ENCODE measurements at places on chromosomes 6 and 20. TPM values are rescaled to one million over a fixed set of nuclear protein-coding genes. Genes with fewer than 3 reads are reported as not detected.

DNA sequence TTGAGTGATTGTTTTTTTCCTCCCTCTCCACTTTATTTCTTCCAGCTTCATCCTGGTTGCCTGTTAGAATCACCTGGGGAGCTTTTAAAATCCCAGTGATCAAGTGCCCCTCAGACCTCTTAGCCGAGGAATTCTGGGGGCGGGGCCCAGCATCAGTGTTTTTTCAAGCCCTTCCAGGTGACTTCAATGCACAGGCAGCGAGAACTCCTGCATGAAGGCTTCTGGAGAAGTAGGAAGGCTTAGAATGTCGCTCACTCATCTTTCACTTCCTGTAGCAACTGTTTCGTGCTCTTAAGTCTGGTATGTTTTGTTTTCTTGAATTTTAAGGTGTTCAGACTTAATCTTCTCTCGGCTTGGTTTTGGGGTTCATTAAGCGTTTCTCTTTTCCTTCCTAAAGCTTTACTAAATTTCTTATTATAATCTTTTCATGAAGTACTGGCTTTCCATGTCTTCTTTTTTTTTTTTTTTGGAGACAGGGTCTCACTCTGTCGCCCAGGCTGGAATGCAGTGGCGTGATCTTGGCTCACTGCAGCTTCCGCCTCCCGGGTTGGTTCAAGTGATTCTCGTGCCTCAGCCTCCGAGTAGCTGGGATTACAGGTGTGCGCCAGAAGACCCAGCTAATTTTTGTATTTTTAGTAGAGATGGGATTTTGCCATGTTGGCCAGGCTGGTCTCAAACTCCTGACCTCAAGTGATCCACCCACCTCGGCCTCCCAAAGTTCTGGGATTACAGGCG, 30.9 kb upstream of the TULP1 start:
- H3K4me1 ChIP-seq = 0 out of 2 replicates have a peak, but pooled peaks cover 4% of the 10 kb centered on the region
- no peak overlapping the region for H3K27ac ChIP-seq
- DNase-seq = no peak
- no peak overlapping the region for H3K4me3 ChIP-seq
- no peaks in the 10 kb centered on the region for H3K36me3 ChIP-seq

- H3K27me3 ChIP-seq = no peaks in the 10 kb centered on the region
- no peak for DNase-seq
- H3K36me3 ChIP-seq = no peaks in the 10 kb centered on the region
- no peaks in the 10 kb centered on the region for H3K4me1 ChIP-seq
- H3K4me3 ChIP-seq = no peak overlapping the region
Observed at GRCh38 chr6:103723438-103724322, 1136.0 kb downstream of the HACE1 start.

DNA sequence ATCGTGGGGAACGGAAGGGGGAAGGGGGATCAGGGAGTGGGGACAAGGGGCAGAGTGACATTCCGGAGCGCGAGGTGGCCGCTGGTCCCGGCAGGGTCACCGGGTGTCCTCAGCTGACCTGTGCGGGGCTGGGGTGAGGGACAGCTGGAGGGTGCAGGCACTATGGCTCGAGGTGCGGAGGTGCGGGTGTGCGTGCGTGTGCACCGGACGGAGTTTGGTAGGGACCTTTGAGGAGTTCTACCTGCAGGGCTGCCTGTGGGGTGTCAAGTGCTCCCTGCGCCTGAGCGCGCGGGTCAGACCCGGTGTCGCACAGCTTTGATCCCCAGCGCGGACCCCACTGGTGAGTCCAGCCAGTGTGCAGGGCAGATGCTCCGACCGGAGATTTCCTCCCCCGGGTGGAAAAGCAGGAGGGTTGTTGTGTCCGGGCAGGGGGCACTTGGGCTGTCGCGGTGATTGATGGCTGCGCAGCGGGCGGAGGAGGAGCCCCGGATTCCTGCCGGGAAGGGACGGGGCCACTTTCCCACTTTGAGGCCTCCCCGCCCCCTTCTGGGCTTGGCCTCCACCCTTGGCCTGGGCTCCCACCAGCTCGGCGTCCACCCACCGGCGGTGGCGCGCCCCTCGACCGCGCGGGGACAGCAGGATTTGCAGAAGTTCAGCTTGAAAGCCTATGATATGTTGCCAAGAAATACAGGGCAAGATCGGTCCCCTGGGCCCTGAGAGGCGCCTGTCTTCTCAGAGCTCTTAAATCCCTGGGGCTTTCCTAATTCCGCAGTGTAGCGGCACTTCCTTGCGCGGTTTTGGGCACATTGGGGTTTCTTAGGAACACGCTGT, 658 bp downstream of the RIN2 start:
- H3K27ac ChIP-seq = peak overlapping the region; percentile 99
- peaks cover 40% of the 10 kb centered on the region for H3K4me1 ChIP-seq
- no peaks in the 10 kb centered on the region for H3K36me3 ChIP-seq
- H3K4me3 ChIP-seq = peak overlapping the region; percentile 82

DNA sequence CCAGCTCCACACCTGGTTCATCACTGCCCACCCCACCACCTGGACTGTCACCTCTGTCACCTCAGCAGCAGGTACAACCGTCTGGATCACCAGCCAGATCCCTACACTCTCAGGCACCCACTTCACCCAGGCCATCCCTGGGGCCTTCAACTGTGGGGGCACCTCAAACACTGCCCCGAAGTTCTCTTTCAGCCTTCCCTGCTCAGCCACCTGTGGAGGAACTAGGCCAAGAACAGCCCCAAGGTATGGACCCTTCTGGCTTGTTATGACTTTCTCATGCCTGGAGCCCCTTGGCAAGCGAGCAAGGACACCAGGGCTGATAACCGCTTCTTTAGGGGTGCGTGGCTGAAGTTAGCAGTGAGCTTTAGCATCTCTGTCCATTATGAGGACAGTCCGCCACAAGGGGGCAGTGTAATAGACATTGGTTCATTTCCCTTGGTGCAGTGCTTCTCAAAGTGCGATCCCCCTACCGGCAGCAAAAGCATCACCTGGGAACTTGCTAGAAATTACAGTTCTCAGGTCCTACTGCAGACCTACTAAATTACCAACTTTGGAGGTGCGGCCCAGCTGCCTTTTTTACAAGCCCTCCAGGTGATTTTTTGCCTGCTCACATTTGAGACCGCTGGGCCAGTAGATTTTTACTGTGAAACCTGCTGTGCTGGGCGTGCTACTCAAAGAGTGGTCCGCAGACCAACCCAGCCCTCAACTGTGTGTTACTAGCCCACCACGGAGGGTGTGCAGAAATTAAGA, 32.5 kb downstream of the PNPLA1 start:
- H3K4me3 ChIP-seq = no peak overlapping the region
- no peaks in the 10 kb centered on the region for H3K27me3 ChIP-seq
- peaks cover 9% of the 10 kb centered on the region for H3K4me1 ChIP-seq

DNA sequence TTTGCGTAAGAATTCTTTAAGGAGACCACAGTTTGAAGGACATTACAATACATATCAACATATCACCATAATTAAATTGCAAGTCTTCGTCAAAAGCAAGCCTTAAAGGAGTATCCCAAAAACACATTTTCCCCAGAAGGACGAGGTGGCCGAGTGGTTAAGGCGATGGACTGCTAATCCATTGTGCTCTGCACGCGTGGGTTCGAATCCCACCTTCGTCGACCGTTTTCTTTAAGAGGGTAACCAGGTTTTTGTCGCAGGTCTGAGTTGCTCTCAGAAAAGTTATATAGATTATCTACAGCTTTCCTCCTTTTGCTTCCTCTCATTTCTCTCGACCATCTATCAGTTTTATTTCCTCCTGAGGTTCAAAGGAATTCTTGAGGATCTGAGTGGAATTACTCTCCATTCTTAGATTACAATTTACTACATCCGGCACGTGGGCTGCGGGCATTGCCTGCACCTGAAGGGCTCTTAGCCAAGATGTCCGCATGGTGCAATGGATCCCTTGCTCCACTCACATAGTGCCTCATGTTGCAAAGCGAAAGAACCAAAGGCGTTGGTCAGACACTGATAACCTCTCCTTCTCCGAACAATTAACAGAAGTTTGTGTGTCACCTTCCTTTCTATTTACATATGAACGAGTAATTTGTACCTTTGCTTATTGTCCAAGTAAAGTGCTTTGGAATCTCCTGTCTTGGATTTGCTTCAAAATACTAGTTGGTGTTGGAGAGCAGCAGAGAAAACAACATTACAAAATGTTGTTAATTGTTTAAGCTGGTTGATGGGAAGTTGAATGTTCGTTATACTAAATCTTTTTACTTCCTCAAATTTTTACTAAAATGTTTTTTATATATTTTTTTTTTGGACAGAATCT, 14.0 kb downstream of the POM121L2 start:
- peak overlapping the region; percentile 84 for H3K4me3 ChIP-seq
- peaks cover 23% of the 10 kb centered on the region for H3K4me1 ChIP-seq
- no peaks in the 10 kb centered on the region for H3K27me3 ChIP-seq
- no peaks in the 10 kb centered on the region for H3K36me3 ChIP-seq
- DNase-seq = peak; percentile 62

Gene EEF1A2
- 75.2 TPM for total RNA-seq

Gene GZF1
- 8.1 TPM for total RNA-seq

Gene TFAP2C
- 34.8 TPM for total RNA-seq

Gene GABRR1
- total RNA-seq = not detected

Data from PC-9 (cell line).